Psoas muscle (tissue), 8 donors: ENCODE measurements at places on chromosomes 12 and 14. TPM values are rescaled to one million over a fixed set of nuclear protein-coding genes. Genes with fewer than 3 reads are reported as not detected.

Gene GARIN6
- not detected for polyA plus RNA-seq

Gene MANSC1
- 3.2 TPM for polyA plus RNA-seq

Gene DBX2
- 0.09 TPM for polyA plus RNA-seq

Gene GALNT8
- 0.18 TPM for polyA plus RNA-seq

Gene CATSPERB
- 0.03 TPM for polyA plus RNA-seq

Gene SLC38A4
- polyA plus RNA-seq = 0.31 TPM

Gene SLC7A8
- polyA plus RNA-seq = 72.6 TPM

Gene SPX
- polyA plus RNA-seq = 2.1 TPM

Gene SOS2
- 22.1 TPM for polyA plus RNA-seq

Gene HAL
- 0.04 TPM for polyA plus RNA-seq

Gene EFS
- polyA plus RNA-seq = 1.1 TPM

Gene HOXC6
- polyA plus RNA-seq = 4.7 TPM

Gene POTEM
- polyA plus RNA-seq = not detected

Gene CCDC60
- not detected for polyA plus RNA-seq

Gene A2ML1
- polyA plus RNA-seq = not detected

Gene TTC6
- polyA plus RNA-seq = not detected

Gene SRSF5
- 72.7 TPM for polyA plus RNA-seq
